Keratinocyte (primary cell): ENCODE measurements at places on chromosomes 13 and 19. TPM values are rescaled to one million over a fixed set of nuclear protein-coding genes. Genes with fewer than 3 reads are reported as not detected.

GRCh38 chr13:106132216-106132615, 403.2 kb downstream of the EFNB2 start:
- H3K4me1 ChIP-seq, result peaks cover 21% of the 10 kb centered on the region
- H3K27me3 ChIP-seq, result no peaks in the 10 kb centered on the region
- no peak overlapping the region for H3K4me3 ChIP-seq
- H3K36me3 ChIP-seq, result no peaks in the 10 kb centered on the region
- DNase-seq, result no peak
- H3K27ac ChIP-seq, result no peak overlapping the region

DNA sequence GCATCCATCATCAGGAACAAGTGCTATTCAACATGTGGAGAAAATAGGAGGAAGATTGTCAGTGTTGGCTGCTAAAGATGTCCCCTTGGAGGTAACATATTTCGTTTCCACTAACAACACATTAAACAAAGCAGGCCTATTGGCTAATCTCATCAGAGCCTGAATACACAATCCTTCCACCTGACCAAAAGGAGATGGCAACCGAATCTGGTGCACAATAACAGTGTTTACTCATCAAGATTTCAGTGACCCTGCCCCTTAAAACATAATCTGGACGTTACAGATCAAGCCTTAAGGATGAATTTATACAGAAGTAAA, 582.5 kb downstream of the EFNB2 start:
- no peaks in the 10 kb centered on the region for H3K4me1 ChIP-seq
- no peaks in the 10 kb centered on the region for H3K36me3 ChIP-seq
- H3K27ac ChIP-seq, result no peak overlapping the region
- no peaks in the 10 kb centered on the region for H3K27me3 ChIP-seq
- no peak for DNase-seq

DNA sequence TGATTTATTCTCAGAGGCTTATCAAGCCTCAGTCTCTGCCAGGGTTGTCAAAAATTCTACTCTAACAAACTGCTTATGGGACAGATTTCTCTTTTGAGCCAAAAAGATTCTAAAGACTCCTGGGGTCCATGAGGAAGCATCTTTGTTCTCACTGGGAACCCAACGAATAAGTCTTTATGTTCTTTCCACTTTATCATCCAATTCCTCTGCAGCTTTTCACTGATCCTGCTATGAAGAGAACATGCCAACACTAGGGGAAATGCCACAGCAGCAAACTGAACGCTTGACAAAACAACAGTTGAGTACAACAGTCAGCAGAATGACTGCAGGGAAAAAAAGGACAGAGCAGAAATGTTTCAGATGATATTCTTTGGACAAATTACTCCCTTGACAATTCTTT, 22.2 kb downstream of the DCLK1 start:
- no peaks in the 10 kb centered on the region for H3K4me1 ChIP-seq
- no peak overlapping the region for H3K27ac ChIP-seq
- H3K36me3 ChIP-seq, result no peaks in the 10 kb centered on the region
- DNase-seq, result no peak
- no peak overlapping the region for H3K4me3 ChIP-seq

IQCN gene
- 0.02 to 0.06 TPM in 2 of 3 replicates, not detected in the other for polyA plus RNA-seq

SLC27A1 gene
- polyA plus RNA-seq, result 8.4 to 12.6 TPM (median 11.7 TPM) in 3 replicates

TGFBR3L gene
- polyA plus RNA-seq, result 0.28 to 0.72 TPM (median 0.68 TPM) in 3 replicates
